ENCODE measurements at places on chromosomes 1 and 21.

DNA sequence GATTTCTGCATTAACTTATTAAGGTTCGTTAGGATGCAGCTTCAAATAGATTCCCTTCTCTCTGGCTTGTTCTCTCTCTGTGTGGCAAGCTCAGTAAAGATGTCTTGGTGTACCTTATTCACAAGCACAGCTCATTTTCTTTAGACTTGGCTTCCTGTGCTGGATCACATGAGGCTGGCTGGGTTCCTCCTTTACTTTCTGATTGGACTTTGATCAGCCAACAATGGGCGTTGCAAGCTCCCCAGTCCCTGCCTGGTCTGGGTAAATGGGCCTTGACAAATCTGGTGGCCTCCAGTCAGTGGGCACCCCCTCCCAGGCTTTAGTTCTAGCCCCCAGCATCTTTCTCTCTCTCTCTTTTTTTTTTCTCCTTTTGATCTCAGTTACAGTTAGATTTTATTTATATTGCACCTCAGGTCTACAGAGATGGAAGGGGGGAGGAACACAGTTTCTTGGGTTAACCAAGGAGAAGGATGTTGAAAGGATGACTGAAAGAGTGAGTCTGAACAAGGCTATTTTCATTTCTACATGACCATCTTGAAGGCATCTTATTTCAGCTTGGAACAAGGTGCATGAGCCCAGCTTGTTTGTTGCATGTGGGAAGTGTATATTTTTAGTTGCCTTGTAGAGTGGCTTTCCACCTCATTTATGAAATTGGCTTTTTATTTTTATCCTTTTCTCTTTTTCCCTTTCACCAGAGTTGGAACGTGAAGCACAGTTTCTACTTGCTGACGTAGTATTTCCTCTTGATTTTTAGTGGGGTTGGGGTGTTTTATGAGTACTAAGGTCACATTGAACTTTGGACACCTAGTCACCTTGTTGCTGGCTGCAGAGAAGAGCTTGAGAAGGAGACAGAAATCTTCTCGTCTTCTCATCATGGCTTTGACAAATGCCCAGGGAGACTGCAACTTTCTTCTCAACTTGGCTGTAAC, 77.1 kb downstream of the PBX1 start:
- no peak for DNase-seq

GRCh38 chr1:1462318-1462966, 9.1 kb upstream of the ATAD3B start:
- DNase-seq, result no peak

DNA sequence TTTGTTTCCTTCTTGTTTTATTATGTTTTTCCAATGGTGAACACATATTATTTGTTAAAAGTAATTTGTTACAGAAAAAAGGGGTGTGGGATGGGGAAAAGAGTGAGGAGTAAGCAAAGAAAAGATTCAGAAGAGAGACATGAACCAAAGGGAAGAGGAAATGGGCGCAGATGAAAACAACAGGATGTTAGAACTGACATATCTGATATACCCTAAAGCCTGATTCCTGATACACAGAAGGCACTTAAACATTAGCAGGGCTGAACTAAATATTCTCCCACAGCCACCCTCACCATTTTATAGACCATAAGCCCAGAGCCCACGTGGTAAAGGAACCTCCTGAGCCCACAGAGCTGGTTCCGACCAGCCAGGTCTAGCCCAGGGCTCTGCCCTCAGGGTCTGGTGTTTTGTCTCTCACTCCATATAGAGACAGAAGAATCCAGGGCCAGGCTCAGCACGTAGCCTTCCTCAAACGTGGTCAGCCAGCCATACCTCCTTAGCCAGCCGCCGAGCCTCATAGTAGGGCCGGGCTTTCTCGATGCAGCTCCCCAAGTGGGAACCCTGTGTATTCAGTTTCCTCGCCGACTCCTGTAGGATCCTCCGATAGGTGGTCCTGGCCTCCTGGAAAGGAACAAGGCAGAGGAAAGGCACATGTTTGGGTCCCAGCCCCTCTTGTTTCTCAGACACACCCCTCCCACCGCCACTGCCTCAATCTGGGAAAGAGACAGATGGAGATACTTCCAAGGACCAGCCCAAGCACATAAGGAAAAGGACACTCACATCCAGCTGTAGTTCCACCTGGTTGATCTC, 9.5 kb downstream of the SH3BP5L start:
- DNase-seq, result no peak

DNA sequence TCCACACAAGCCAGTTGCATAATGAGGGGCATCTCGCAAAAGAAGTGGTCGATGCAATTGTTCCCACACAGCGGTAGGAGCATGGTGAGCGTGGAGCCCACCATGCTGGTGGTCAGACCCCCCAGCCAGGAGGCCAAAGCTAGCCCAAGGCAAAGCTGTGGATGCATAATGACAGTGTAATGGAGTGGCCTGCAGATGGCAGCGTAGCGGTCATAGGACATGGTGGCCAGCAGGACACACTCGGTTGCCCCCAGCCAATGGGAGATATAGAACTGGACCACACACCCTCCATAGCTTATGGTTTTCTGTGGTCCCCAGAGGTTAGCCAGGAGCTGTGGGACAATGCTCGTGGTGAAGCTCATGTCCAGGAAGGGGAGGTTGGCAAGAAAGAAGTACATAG, 4.3 kb downstream of the OR2C3 start:
- no peak for DNase-seq

- DNase-seq, result no peak
Observed at GRCh38 chr1:44154049-44154448, 12.6 kb upstream of the KLF18 start.

GRCh38 chr21:16590186-16590585, 860.4 kb downstream of the USP25 start:
- no peak for DNase-seq

GRCh38 chr1:151371370-151372057, 991 bp downstream of the SELENBP1 start:
- DNase-seq, result no peak

DNA sequence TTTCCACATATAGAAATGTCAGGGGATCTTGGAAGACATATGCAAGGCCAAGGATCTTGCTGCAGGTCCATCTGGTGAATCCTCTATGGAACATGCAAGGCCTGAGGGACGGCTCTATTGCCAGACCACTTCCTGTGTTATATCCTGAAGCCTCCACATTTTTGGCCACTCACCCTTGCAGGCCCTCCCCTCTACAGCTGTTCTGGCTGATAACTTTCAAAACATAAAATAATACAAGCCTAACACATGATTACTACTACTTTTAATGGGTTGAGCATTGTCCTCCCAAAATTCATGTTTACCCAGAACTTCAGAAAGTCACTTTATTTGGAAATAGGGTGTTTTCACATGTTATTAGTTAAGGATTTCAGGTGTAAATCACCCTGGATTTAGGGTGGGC, 18.5 kb upstream of the LYPLAL1 start:
- DNase-seq, result no peak

GRCh38 chr1:48947761-48948537, 171.3 kb upstream of the BEND5 start:
- DNase-seq, result no peak
